CD4-positive, alpha-beta memory T cell (primary cell): ENCODE measurements at places on chromosomes 7 and 10. TPM values are rescaled to one million over a fixed set of nuclear protein-coding genes. Genes with fewer than 3 reads are reported as not detected.

- no peak overlapping the region for H3K4me3 ChIP-seq
- no peak overlapping the region for H3K27ac ChIP-seq
- no peak for DNase-seq
- no peaks in the 10 kb centered on the region for H3K36me3 ChIP-seq
Measured at GRCh38 chr10:81248886-81249285, 626.1 kb upstream of the NRG3 start.

DNA sequence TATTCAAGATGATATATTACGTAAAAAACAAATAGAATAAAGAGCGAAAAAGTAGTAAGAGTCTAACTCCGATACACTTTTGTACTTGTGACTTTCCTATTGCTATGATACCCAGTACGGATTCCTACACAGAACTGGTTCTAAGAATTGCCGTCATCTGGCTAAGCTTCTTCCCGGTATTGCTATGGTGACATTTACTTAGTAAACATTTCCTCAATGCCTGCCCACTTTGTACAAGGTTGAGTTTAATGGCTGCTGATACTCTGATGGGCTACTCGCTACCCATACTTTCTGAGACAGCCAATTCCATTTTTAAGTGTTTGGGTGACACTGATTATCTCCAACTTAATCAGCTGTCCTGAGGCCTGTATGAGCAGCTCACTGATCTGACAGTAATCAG lies 55.6 kb downstream of the OSBPL3 start:
- no peaks in the 10 kb centered on the region for H3K27me3 ChIP-seq
- H3K36me3 ChIP-seq = no peaks in the 10 kb centered on the region
- H3K4me3 ChIP-seq = no peak overlapping the region
- peaks cover 70% of the 10 kb centered on the region for H3K4me1 ChIP-seq
- peak; percentile 14 for DNase-seq

DNA sequence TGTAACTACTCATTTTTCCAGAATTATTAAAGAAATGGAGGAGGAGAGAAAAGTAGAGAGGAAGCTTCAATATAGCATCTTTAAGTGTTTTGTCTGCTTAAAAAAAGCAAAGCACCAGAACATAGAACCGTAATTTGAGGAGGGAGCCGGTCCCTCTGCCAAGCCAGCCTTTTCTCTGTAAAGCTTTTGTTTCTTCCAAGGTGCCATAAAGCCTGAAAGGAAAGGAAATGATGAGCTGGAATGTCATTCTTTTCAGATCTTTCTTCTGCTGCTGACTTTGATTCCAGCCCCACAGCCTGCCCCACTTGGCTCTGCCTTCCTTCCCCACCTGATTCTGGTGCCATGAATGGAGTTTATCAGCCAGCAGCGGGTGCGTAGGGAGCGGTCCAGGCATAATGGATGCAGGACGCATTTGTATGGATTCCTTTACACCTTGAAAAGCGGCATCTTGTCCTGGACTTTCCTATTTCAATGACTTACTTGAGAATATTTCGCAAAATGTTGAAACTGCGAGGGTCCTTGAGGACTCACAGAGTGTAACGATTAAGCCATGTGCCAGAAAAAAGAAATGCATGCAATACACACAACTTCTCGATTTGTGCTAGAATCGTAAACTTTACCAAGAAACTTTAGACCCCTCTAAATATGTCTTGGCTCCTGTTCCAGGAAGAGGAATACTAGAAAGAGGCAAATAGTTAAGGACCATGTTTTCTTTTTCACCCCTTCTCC lies 569.5 kb upstream of the MGMT start:
- no peaks in the 10 kb centered on the region for H3K4me1 ChIP-seq
- H3K36me3 ChIP-seq = no peaks in the 10 kb centered on the region
- H3K27me3 ChIP-seq = no peaks in the 10 kb centered on the region
- no peak overlapping the region for H3K27ac ChIP-seq
- no peak for DNase-seq
- no peak overlapping the region for H3K4me3 ChIP-seq

TMEM26 gene
- total RNA-seq = not detected

PNLIPRP1 gene
- not detected for total RNA-seq

TFPI2 gene
- total RNA-seq = not detected

- no peaks in the 10 kb centered on the region for H3K4me1 ChIP-seq
- DNase-seq = no peak
Measured at GRCh38 chr7:23443974-23444373, 26.3 kb downstream of the IGF2BP3 start.

GRCh38 chr7:15430911-15431310 lies 130.9 kb downstream of the AGMO start:
- no peak overlapping the region for H3K27ac ChIP-seq
- no peaks in the 10 kb centered on the region for H3K27me3 ChIP-seq
- no peaks in the 10 kb centered on the region for H3K4me1 ChIP-seq
- H3K36me3 ChIP-seq = no peaks in the 10 kb centered on the region

ADAMTS14 gene
- not detected for total RNA-seq
